ENCODE measurements at places on chromosomes 12 and 14. TPM values are rescaled to one million over a fixed set of nuclear protein-coding genes. Genes with fewer than 3 reads are reported as not detected.

DNA sequence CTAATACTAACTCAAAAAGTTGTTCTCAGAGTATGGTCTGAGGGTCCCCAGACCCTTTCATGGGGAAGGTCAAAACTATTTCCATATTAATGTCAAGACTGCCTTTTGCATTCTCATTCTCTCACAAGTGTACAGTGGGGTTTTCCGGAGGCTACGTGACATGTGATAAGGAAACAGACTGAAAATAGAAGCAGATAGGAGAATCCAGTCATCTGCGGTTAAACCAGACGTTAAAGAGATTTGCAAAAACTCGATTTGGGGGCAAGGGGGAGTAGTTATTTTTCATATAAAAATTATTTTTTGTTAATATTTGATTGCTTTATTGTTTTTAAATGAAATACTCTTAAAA, 1.0 kb upstream of the NAP1L1 start:
- DNase-seq, result peak; percentile 48

The ABCD2 gene
- total RNA-seq, result 0.09 TPM

- DNase-seq, result no peak
These were observed 28.3 kb downstream of the ETV6 start for GRCh38 chr12:11677752-11678151.

The GABARAPL1 gene
- total RNA-seq, result 21.6 TPM

The SLC5A8 gene
- total RNA-seq, result 0.04 TPM

- DNase-seq, result peak; percentile 11
These were observed 193.1 kb upstream of the FSCB start for GRCh38 chr14:44700184-44700583.

GRCh38 chr14:63182968-63183367, 21.3 kb upstream of the RHOJ start:
- no peak for DNase-seq

Measured in muscle of leg (tissue), 16 donors.